ENCODE measurements at places on chromosomes 12 and 14.
A peak's percentile ranks its signal among the peaks of the same experiment; 100 is the strongest.

- no peak for DNase-seq
Measured at GRCh38 chr12:93468008-93468371, 676 bp downstream of the MRPL42 start.

GRCh38 chr14:32509632-32510187 is 180.6 kb downstream of the AKAP6 start:
- peak; percentile 21 for DNase-seq

DNA sequence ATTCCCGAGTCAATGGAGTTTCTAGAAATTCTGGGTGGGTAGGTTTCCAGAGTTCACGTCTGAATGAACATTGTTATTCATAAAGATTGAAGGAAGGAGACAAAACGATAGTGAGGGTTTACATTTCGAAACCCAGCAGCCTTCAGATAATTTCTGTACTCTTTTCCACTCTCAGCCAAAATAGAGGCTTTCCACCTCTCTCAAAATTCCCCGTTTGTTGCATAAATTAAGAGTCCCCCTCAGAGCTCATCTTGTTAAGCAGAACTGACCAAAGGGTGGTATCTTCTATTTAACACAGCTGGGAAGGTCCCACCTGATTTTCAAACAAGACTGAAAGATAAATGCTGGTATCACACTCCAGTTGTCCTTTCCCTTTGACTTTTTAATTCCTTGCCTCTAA is 21.5 kb upstream of the YARS2 start:
- DNase-seq = no peak

GRCh38 chr14:32785585-32785984 is 153.1 kb upstream of the NPAS3 start:
- no peak for DNase-seq

- no peak for DNase-seq
Measured at GRCh38 chr12:76746516-76746915, 17.4 kb upstream of the ZDHHC17 start.

DNA sequence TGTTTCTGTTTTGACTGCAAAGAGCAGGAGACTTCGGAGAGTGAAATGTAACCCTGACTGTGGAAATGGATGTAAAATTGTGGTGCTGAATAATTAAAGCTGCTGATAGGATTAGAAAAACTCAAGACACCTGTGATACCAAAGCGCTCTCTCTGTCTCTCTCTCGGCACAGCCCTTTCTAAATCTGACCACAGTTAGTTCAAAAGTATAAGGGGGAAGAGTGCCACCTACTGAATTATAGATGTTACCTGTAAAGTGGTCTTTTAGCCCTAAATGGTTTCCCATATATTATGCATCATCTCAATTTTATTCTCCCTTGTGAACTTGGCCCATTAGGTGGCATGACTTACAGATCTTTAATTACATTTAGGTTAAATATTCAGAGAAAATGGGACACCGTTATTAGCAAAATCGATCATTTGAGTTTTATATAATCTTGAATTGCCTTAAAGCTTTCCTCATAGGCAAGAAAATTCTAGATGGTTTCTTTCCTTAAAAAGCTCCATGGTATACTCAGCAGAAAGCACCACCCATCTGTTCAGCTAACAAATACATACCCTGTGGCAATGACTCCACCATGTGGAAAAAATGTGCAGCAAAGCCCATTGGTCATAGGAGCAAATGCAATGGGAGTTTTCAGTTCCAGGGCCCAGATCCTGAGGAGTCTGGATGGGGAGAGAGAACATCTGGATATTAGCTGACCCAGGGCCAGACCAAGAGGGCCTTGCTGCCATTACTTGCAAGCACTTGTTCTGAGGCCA is 18.1 kb downstream of the RFC5 start:
- peak; percentile 26 for DNase-seq

DNA sequence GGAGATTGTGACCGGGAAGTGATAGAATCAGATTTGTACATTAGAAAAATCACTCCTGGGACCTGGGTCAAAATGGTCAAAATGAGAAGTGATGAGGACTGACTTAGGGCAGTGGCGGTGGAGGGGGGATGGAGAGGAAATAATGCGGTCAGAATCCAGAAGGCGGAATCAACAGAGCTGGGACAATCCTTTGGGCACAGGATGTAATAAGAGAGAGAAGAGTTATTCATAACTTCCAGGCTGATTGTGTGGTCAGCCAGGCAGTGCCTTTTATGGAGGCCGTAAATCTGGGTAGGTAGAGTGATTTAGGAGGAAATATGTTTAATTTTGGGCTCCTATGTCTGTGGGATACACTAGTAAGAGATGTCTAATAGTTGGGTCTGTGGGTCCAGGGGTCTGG is 21.6 kb downstream of the FBXL14 start:
- DNase-seq = no peak

DNA sequence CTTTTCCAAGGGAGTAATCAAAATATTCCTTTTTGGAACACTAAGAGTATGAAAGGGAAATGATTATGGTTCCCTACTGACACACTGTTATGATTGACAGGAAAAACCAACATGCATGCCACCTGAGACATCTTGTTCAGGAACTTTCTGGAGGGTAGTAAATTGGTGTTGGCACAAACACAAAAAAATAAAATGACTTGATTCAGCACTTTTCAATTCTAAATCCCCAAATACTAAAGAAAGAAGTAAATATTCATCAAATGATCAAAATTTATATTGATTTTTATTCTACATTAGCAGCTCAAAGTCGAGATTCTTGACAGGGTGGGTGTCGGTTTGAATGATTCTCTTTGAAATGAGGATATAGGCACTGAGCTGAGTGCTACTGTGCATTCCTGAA is 271.4 kb upstream of the NPAS3 start:
- no peak for DNase-seq

- no peak for DNase-seq
Measured at GRCh38 chr14:92352158-92352985, 29.4 kb downstream of the SLC24A4 start.

GRCh38 chr14:68261092-68261842 is 441.7 kb downstream of the RAD51B start:
- DNase-seq = no peak

- no peak for DNase-seq
Measured at GRCh38 chr14:92914087-92914656, 8.8 kb upstream of the CHGA start.

DNA sequence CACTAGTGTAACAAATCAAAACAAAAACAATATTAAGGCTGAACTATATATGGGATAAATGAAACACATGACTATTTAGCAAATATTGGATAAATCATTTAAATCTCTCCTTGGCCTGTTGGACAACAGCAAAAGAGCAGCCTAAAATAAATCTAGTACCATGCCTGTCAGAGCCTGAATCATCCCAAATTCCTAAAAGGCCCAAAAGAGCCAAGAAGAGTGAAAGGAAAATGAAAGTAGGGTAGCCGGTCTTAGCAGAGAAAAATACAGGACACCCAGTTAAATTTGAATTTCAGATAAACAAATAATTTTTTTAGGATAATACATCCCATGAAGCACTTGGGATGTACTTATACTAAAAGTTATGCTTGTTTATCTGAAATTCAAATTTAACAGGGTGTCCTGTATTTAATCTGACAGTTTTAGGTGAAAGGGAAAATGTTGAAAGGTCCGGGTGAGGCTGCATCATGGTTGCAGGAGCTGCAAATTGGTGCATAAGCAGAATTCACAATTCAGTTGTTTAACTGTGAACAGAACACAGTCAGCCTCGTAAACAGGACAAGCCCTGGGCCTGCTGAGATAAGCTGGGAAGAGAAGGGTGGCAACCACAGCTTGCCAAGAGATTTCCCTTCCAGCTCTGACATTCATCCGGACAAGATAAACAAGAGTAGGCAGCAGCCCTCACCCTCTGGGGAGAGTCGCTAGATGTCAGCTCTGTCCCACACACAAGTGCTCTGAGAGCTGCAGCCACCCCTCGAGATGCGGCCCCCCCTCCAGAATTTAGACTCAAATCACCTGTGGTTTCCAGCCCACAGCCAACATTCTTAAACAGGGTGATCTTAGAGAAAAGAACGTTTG is 30.3 kb downstream of the DMAC2L start:
- peak; percentile 47 for DNase-seq

DNA sequence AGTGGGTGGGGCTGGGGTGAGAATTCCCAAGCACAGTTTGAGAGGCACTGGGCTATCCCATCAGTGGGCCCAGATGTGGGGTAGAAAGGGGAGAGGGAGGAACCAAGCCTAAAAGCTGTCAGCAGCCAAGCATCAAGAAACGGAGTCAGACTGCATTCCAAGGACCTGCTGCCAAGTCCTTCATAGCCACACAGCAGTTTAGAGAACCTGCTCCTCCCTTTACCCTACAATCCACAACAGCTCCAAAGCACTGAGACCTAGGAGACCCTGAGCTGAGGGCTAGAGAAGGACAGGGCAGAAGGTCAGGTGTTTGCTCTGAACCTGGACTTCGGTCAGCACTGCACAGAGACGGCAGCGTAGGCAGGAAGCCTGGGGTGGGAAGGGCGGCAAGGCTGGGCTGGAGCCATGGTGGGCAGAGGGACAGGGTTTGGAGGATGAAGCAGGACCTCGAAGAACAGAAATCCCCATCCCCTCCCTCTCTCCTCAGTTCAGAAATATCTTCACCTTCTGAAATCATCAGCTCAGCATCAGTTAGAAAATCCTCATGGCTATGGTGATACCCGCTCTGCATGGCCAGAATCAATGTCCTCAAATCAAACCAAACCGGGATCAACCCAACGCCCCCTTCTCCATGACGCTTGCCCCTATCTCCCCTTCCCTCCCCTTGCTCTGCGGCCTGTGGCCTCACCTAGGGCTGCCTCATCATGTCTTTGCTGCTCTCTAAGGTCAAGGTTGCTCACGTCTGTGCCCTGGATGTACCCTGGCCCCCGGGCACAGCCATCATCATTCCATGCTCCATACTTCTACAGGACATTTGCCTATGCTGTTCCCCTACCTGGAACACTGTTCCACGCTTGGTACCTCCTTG is 12.9 kb upstream of the SERPINA4 start:
- no peak for DNase-seq

- DNase-seq = no peak
Measured at GRCh38 chr12:29149691-29150281, 708 bp downstream of the FAR2 start.

GRCh38 chr14:99596071-99596627 is 7.9 kb downstream of the CCDC85C start:
- no peak for DNase-seq

- no peak for DNase-seq
Measured at GRCh38 chr12:111777345-111778045, 10.8 kb downstream of the ALDH2 start.

DNA sequence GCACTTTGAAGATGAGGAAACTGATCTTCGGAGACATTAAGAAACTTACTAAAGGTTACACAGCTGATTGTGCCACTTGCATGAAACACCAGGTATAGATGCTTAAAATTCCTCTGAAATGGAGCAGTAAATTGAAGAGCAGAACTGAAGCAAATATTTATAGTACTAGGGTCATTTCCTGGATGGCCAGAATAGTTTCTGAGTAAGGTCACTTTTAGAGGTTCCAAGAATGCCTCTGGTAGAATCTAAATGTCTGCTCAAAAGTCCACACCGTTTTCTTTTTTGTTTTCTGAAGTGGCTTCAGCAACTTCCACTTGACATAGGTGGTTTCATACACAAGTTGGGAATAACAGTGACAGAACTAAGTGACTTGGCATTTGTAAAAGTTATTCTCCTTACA is 19.4 kb downstream of the TPH2 start:
- DNase-seq = no peak

- DNase-seq = no peak
Measured at GRCh38 chr14:102998393-102998792, 59.0 kb downstream of the CDC42BPB start.

GRCh38 chr12:41944216-41944615 is 200.5 kb downstream of the GXYLT1 start:
- no peak for DNase-seq

GRCh38 chr12:47385653-47386052 is 305.9 kb upstream of the AMIGO2 start:
- DNase-seq = no peak

GRCh38 chr12:33671676-33672075 is 232.1 kb upstream of the SYT10 start:
- no peak for DNase-seq

DNA sequence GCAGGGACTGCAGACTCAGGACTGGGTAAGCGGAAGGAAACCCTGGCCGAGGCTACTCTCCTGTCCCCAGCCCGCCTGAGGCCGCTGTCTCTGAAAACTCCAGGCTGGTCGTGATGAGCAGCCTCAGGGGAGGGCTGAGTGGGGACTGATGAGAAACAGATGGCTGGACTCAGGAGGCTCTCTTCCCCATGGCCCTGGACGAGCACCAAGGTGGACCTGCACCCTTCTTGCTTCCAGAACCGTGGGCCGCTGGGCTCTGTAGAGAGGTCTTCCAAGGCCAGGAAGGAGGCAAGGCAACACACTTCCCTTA is 1.1 kb downstream of the TEX22 start:
- DNase-seq = no peak

GRCh38 chr12:40473962-40474361 is 218.3 kb upstream of the CNTN1 start:
- no peak for DNase-seq

DNA sequence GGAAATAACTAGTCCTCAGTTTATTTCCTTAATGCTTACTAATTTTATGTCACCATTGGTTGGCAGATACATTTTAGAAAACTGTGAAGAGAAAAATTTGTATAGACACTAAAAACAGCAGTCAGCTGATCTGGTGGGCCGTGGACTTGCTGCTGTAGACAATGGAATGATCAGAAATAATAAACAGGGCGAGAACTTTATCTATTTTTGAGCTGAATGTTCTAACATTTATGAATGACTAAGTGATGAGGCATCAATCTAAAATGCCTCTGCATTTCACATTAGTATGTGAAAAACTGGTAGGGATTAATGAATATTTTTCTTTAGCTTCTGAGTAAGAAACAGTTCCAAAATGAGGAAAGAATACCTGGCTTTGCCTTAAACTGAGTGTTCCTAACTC is 24.8 kb upstream of the PKP2 start:
- no peak for DNase-seq

DNA sequence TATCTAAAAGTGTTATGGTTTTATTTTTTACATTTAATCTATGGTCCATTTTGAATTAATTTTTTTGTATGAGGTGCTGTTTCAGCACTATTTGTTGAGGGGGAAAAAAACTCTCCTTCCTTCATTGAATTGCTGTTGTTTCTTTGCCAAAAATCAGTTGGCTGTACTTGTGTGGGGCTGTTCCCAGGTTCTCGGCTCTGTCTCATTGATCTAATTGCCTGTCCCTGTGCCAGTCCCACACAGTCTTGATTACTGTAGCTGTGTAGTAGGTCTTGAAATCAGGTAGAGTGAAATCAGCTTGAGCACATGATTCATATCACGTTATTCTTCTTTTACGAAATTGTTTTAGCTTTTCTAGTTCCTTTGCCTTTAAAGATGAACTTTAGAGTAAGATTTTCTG is 109.7 kb downstream of the ADGRD1 start:
- DNase-seq = no peak
